ENCODE measurements at places on chromosomes 3 and 15.
A peak's percentile ranks its signal among the peaks of the same experiment; 100 is the strongest.

- no peak for DNase-seq
Observed at GRCh38 chr15:74830868-74831267, 4.4 kb downstream of the CPLX3 start.

- DNase-seq, result no peak
Observed at GRCh38 chr3:124631727-124632126, 98.5 kb upstream of the UMPS start.

DNA sequence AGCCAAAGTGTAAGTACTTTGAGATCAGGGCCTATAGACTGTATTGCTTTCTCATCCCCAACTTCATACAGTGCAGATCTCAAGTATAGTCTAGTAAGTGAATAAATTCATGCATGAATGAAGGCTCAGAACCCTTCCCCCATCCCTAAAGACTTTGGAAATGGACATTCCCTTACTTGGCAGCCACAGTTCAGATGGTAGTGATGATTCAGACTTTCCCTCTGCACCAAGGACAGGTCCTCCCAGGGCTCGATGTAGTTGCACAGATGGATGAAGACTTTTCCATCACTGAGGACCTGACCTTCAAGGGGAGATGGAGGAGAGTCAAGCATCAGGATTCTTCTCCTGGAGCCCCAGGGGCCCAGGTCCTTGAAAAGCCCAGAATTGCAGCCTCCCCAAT, 4.6 kb downstream of the TIMP4 start:
- no peak for DNase-seq

GRCh38 chr3:46634856-46635255, 22.5 kb downstream of the FAM240A start:
- no peak for DNase-seq

DNA sequence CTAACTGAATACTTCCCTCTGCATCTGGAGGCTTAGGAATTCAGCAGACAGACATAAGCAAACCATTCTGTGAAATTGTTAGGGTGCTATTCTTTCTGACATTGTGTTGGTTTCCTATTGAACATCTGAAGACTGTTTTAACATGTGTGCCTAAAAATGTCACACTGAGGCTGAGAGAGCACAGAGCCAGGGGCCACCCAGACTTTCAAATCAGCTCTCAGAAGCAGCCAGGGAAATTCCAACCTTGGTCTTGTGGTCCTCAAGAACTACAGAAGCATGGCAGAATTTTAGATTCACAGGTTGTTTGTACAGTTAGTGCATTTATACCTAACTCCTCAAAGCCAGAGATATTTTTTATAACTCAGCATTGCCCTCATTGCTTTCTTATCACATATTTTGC, 929.2 kb upstream of the CFAP20DC start:
- DNase-seq, result no peak

DNA sequence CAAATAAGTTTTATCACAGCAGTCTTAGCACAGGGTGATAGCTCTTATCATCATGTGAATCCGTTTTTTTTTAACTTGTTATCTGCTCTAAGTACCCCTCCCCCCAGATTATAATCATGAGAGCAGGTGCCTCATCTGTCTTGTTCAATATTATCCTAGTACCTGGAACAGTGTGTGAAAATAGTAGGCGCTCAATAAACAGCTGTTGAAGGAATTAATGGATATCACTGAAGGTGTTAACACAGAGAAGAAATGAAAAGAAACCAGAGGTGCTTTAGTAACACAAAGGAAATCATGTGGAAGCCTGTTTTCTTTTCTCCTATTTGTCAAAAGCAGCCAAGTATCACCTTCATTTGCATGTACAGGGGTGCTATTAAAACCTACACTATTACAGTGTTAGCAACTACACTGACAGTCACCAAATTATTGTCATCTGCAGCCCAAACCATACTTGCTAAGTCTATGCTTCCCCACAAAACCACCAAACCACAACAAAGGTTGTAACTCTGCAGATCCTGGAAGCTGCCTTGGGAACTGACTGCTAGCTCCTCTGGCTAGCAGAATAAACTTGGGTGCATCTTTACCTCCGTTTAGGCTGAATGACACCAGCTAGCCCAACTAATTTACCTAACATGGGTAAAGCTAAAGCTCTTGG, 2.9 kb downstream of the XPC start:
- DNase-seq, result no peak

DNA sequence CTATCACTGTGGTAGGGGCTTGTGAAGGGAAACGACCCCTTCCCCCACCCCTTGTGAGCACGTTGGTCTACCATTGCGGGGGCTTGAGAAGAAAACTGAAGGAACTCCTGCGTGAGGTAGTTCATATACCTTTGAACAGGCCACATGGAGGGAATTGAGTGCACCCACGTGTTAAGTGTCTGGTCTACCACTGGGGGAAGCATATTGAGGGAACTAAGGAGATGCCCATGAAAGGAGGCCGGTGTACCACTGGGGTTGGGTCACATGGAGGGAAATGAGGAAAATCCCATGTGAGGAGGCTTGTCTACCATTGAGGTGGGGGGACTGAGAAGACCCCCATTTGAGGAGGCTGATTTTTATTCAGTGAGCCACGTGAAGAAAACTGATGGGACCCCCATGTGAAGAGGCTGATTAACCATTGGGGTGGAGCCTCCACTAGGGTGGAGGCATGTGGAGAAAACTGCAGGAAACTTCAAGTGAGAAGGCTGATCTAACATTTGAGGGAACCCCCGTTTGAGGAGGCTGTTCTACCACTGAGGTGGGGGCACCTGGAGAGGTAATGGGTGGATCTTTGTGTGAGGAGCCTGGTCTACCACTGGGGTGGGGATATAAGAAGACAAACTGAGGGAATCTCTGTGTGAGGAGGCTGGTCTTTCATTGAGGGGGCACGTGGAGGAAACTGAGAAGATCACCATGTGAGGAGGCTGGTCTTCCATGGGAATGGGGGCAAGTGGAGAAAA, 163.2 kb downstream of the FBLN2 start:
- no peak for DNase-seq

DNA sequence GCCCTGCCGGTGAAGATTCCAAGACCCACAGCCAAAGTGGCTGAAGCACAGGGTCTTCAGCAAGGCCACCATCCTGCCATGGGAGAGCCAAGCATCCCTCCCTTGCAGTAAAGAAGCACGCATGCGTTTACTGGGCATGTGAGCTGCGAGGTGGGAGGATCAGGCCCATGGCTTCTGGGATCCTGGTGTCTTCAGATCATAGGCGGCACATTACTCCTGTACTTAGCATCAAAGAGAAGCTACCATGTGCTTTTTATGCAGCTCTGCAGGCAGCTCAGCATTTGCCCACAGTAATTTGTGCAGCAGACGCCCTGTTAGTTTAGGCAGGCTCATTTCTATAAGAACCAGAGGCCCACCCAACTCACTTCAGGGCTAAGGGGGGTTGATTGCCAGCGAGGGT, 45.7 kb downstream of the IDH2 start:
- DNase-seq, result no peak

GRCh38 chr3:96719921-96720320, 94.5 kb upstream of the EPHA6 start:
- DNase-seq, result no peak

DNA sequence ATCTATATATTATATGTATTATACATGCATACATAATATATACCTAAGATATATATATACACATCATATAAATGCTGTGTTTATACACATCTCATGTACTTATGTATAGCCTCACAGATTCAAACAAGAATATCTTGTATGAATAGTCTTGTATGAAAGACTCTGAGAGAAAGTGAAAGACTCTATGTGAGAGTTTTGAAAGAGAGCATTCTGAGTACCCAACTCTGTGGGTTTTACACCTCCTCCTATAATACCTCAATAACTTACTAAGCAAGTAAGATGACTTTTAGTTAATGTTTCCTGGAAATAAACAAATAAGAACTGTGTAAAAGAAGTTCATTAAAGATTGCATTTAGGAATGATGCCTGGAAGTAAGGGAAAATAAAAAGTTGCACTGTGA, 108.1 kb upstream of the GMNC start:
- no peak for DNase-seq

DNA sequence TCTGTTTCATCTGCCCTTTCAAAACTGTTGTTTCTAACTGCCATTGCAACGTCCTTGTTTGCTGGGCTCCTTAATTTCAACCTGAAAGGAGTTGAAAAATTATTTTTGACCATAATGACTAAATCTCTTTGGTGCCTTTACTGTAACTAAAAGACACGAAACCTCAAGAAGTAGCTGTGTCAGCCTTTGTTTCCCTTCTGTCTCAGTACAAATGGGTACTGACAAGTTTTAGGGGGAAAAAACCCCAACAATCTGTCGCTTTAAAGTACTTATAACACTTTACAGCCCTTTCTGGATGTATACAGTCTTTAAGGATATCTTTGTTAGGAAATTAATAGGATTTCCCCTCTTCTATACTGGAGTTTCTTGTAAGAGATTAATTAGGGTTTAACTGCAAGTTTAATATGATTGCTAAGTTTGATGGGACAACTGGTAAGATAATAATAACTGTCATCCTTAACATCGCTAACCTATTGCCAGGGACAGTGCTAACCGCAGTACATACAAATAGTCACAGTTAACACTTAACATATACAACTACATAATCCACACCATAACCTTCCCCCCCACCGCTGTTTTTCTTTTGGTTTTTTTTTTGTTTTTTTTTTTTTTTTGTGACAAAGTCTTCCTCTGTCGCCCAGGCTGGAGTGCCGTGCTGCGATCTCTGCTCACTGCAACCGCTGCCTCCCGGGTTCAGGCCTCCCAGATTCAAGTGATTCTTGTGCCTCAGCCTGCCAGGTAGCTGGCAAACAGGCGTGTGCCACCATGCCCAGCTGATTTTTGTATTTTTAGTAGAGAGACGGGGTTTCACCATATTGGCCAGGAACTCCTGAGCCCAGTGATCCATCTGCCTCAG, 1.7 kb downstream of the GXYLT2 start:
- DNase-seq, result no peak

- DNase-seq, result peak; percentile 58
Observed at GRCh38 chr3:183439515-183439914, 11.1 kb upstream of the MCF2L2 start.

DNA sequence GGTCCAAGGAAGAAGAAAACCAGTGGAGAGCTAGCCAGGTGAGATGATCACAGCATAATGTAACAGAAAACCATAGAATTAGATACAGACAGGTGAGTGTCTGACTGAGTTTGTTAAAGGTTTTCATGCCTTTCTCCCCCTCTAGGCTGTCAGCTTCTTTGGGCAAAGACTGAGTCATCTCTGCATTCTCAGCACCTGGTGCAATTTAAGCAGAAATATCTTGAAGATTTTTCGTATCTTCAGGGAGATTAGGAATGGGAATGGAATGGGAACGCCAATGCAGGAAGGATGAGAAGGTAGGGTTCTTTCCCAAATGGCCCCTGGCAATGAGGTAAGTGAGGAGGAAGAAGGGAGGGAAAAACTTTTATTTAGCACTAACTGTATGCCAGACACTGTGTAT, 122.0 kb upstream of the SLC7A14 start:
- DNase-seq, result peak; percentile 79

- no peak for DNase-seq
Observed at GRCh38 chr15:64810497-64811326, 14.7 kb downstream of the PIF1 start.

- DNase-seq, result no peak
Observed at GRCh38 chr15:64806509-64806908, 18.9 kb downstream of the PIF1 start.

DNA sequence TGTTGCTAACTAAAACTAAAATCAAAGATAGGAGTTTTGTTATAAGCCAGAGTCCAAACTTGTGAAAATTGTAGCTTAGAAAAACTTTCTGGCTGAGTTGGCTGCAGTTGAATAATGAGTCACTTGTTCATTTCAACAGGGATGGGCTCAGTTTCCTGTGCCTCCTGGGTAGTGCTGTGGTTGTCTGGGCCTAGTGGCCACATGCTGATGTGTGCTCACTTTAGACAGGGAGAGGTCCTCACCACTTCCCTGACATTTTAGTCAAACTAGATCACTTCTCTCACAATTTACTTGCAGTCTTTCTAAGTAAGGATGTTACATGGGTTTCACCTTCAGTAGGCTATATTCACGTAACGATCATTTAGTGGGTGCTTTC, 6.3 kb upstream of the UBE2Q2 start:
- peak; percentile 89 for DNase-seq

DNA sequence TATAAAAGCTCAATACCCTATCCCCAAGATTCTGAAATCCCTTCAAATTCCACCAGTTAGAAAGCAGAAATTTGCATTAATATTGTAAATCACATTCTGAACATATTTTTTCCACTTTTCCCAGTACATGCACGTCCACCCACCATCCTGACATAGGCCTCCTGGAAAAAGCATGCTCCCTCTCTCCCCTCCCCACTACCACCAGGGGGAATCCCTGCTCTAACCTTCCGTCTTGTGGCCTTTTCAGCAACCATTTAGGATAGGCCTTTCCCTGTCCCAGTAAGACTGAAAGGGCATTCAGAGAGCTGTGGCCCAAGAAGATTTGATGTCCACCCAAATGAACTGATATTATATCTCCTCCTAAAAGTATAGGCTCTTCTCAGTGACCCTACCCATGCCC, 182.1 kb downstream of the ARRDC4 start:
- DNase-seq, result no peak

GRCh38 chr3:172179680-172180399, 140.5 kb downstream of the FNDC3B start:
- no peak for DNase-seq

GRCh38 chr3:55629432-55629831, 142.3 kb upstream of the WNT5A start:
- DNase-seq, result peak; percentile 25

- peak; percentile 97 for DNase-seq
Observed at GRCh38 chr3:8443829-8444791, 57.5 kb upstream of the LMCD1 start.

- DNase-seq, result peak; percentile 75
Observed at GRCh38 chr3:127588806-127589577, 1.5 kb downstream of the TPRA1 start.

- DNase-seq, result peak; percentile 59
Observed at GRCh38 chr3:40546816-40547215, 22.1 kb downstream of the ZNF621 start.

GRCh38 chr3:36796881-36797280, 32.5 kb upstream of the DCLK3 start:
- DNase-seq, result peak; percentile 55

GRCh38 chr3:36866368-36866767, 78.5 kb downstream of the TRANK1 start:
- DNase-seq, result no peak

GRCh38 chr3:114675104-114675503, 381.3 kb downstream of the TIGIT start:
- DNase-seq, result no peak

GRCh38 chr15:81043935-81044575, 43.3 kb downstream of the TLNRD1 start:
- DNase-seq, result no peak

- peak; percentile 54 for DNase-seq
Observed at GRCh38 chr3:16516695-16517481, 3.4 kb upstream of the RFTN1 start.

GRCh38 chr3:36165509-36166290, 214.6 kb upstream of the STAC start:
- no peak for DNase-seq
